ENCODE measurements at places on chromosomes 3 and 15. TPM values are rescaled to one million over a fixed set of nuclear protein-coding genes. Genes with fewer than 3 reads are reported as not detected.

The CLDN18 gene
- polyA plus RNA-seq, result 4.1 TPM

The QARS1 gene
- polyA plus RNA-seq, result 291 TPM

The NMB gene
- 2.2 TPM for polyA plus RNA-seq

The CSPG4 gene
- polyA plus RNA-seq, result 6.9 TPM

The HAUS2 gene
- polyA plus RNA-seq, result 16.5 TPM

The PRR20G gene
- not detected for polyA plus RNA-seq

- no peak for DNase-seq
Observed at GRCh38 chr3:139044366-139045210, at the start of gene PRR23C. Gene PRR23C, minus strand, starts transcription at chr3:139044892. Its CDS starts 272 bp downstream, at chr3:139044620.

DNA sequence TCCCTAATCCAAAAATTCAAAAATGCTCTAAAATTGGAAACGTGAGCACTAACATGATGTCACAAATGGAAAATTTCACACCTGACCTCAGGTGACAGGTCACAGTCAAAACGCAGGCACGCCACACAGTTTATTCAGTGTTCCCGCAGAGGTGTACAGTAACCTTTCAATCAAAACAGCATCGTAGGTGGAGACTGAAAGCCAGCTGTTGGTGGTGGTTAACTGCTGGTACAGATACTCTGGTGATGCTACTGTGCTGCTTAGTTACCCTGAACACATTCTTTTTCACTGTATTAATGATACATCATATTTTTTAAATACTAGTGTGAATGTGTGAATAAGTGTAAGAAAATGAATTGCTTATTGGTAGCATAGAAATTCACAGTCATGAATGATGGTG, 23.8 kb downstream of the RAB11A start:
- DNase-seq, result no peak

DNA sequence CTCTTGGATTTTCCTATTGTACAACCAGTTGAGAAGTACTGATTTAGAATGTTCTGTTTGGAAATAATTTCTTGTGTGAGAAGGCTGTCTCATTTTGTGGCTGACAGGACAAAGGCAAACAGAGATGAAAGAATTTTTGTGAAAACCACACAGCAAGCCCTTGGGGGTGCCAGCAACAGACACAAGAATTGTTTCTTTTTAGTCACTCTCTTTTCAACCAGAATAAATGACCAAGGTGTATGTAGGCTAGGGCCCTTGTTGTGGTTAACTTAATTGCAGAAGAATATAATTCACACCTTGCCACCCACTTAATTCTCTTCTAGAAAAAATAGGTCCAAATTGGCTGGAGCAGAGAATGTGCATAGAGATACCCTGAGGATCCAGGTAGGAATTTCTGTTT, 329.4 kb upstream of the TBC1D5 start:
- no peak for DNase-seq

- DNase-seq, result no peak
Observed at GRCh38 chr3:194877291-194878119, 191.8 kb downstream of the FAM43A start.

- DNase-seq, result no peak
Observed at GRCh38 chr3:8458711-8459110, 42.9 kb upstream of the LMCD1 start.

DNA sequence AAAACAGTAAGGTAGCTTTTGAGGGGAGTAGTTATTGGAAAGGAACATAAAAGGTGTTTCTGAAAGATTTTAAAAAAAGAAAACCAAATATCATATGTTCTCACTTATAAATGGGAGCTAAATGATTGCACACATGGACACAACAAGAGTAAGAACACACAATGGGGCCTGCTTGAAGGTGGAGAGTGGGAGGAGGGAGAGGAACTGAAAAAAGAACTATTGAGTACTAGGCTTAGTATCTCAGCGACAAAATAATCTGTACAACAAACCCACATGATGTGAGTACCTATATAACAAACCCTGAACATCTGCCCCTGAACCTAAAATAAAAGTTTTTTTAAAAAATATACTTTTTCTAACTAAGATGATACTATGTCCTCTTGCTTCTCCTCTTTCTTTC, 138.3 kb downstream of the CGGBP1 start:
- no peak for DNase-seq

GRCh38 chr3:10195366-10196089, 30.8 kb downstream of the IRAK2 start:
- DNase-seq, result no peak

DNA sequence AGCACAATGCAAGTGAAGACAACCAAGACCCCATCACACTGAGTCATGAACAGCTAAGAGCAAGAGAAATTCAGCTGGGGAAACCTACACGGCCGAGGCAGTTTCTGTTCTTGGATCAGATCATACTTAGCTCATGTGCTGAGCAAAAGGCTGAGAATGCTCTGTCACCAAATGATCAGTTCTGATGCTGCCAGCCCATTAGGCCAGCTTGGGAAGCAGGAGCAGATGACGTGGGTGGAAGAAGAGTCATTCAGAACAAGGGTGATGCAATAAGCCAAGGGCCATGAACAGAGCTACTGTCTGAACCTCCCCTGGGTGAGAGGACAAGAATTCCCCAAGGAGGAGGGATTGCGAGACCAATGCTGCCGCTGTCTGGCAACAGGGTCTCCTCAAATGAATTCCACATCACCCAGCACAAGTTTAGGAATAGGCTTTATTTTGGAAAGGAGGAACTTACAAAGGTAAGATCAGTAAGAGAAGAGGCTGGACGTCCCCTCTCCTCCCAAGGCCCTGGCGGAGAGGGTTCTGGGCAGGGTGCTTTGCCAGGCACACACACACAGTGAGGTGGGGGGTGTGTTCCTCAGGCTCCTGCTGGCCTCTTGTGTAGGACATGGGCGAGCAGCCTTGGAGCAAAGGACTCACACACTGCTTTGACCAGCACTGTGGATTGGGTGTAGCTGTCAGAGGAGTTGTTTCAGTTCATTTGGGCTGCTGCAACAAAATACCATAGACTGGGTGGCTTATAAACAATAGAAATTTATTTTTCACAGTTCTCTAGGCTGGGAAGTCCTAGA, 65.6 kb upstream of the CTXND1 start:
- DNase-seq, result peak; percentile 46

DNA sequence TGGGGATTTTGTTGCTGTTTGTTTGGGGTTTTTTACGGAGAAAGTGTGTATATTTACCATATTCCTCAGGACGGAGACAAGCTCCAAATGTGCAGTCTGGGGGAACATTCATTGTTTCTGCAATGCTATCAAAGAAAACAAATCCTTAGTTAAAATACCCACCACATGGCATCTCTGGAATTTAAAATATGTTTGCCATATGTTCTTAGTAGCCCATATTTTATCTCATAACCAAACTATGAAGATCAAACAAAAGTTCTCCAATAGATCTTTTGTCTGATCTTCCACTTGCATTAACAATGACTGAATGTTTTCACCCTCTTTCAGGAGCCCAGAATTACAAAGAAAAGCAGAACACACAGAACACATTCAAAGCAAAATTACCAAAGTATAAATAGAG, 35.3 kb downstream of the EFHB start:
- no peak for DNase-seq

- peak; percentile 37 for DNase-seq
Observed at GRCh38 chr15:91472316-91472756, 372.3 kb downstream of the SV2B start.

DNA sequence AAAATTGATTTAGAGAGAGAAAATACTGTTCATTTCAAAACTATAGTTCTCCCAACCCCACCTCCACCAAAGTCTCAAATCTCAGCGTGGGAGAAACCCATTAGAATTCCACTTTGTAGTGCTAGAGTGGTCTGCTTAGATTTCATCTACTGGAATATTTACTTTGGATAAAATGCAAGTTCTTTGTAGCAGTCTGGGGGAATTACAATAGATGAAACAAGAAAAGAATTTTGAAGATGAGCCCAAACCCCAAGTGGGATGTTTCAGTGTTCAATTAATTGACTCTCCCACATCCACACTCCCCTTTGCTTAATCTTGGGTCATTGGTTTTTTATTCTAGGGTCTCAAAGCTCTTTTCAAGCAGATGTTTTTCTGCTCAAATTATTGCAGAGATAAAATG, 97.8 kb downstream of the RPL22L1 start:
- no peak for DNase-seq

DNA sequence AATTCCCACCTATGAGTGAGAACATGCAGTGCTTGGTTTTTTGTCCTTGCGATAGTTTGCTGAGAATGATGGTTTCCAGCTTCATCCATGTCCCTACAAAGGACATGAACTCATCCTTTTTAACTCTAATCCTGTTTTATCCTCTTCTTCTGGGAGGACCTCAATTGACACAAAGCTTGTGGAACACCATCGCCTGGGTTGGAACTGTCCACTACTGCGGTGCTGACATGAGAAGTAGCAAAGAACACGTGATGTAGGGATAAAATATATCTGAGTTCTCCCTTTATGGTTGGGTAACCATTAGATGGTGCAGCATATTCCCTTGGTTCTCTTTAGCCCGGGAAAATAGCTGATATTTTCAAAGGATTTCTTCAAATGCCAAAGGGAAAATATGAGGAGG, 105.3 kb upstream of the TOPAZ1 start:
- peak; percentile 8 for DNase-seq

DNA sequence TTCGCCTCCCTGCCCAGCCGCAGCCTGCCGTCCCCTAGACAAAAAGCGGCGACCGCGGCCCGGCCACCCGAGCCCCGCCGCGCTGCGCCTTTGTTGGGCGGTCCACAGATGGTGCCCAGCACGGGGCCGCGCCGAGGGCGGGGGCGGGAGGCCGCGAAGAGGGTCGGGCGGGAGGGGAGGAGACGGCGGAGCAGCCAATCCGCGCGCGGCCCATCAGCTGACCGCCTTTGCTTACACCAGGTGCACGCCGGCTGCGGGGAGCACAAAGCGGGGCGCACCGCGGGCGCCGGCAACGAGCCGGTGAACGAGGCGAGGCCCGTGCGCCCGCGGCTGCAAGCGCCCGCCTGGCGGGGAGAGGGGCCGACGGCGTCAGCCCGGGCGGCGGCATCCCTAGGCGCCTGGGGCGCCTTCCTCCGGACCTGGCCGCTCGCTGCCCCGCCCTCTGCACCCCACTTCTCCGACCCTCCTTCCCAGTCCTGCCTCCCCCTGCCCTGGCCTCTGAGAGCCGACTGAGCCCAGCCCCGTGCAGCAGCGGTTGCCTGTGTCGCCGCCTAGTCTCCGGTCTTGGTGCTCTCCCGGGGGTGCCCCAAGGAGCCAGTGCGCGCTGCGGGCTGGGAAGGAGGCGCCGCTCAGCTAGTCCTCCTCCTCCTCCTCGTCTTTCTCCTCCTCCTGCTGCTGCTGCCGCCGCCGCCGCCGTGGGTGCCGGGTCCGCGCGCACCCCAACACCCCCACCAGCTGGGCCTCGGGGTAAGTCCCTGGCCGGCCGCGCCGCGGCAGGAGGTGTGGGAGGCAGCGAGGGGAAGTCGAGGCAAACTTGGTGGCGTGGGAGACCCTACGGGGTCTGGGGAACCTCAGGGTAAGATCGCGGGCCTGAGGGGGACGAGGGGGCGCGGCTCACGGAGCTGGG, at the start of gene LRRN1:
LRRN1 (plus strand) TSS at position 259 of the 907 bp plus-strand sequence. CDS start 45,211 bp downstream, outside the sequence.
- peak; percentile 84 for DNase-seq

GRCh38 chr3:52068055-52068571, 11.7 kb upstream of the DUSP7 start:
- DNase-seq, result no peak

DNA sequence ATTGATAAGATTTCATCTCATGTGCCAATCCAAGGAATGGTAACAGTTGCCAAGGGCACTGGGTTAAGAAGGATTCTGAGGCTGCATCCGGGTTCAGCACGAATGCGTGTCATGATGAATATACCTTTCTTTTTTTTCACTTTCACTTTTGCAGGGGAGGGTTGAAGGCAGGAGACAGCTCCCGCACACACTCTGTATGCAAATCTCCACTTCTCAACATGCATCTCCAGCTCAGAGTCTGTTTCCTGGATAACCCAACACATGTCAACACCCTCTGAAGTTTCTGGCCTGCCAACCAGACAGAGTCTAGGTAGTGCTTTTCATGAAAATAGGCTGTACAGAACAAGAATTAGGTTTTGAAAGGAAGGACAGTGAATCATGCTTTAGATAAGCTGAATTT, 21.6 kb downstream of the B4GALT4 start:
- peak; percentile 69 for DNase-seq

- DNase-seq, result no peak
Observed at GRCh38 chr15:88650556-88650955, 11.7 kb downstream of the ISG20 start.

DNA sequence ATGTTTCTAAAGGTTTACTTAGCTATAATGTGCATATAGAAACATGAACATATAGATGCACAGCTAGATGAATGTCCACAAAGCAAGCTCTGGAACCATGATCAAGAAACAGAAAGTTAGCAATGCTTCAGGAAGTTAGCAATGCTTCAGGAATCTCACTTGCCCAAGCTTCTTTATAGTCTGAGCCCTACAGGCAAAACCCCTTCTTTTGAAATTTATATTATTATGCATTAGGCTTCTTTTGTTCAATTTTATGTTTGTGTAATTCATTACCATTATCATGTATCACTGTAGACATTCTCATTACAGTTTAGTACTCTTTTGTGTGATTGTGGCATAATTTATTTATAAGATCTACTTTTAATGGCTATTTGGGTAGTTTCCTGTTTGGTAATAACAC, 286.4 kb upstream of the BCHE start:
- DNase-seq, result no peak
